ENCODE measurements at places on chromosomes 2 and 18.

GRCh38 chr2:217943446-217944321 is 59.1 kb downstream of the TNS1 start:
- DNase-seq: peak; percentile 41
- no peak overlapping the region for H3K27ac ChIP-seq
- H3K27me3 ChIP-seq: peaks cover 24% of the 10 kb centered on the region
- no peaks in the 10 kb centered on the region for H3K36me3 ChIP-seq

DNA sequence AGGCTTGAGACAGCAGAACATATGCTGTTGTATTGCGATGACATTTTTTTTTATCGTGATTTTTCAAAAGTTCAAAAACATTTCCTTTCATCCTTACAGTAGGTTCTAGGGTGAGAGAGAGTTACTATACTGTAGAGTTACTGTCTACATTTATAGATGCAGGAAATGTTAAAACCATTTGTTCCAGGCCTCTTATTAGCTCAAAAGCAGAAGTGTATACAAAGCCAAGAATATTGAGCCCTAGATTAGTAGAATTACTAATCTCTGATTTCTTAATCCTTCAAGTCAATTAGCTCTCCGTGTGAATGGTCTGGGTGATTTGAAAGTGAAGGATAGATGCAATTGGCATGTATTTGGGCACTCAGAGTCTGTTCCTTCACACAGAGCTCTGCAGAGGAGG is 73.1 kb downstream of the MAPRE2 start:
- no peak overlapping the region for H3K4me3 ChIP-seq
- no peak overlapping the region for H3K27ac ChIP-seq
- peaks cover 11% of the 10 kb centered on the region for H3K4me1 ChIP-seq
- no peak for DNase-seq
- H3K27me3 ChIP-seq: no peaks in the 10 kb centered on the region

- no peak overlapping the region for H3K27ac ChIP-seq
- H3K4me3 ChIP-seq: no peak overlapping the region
- no peaks in the 10 kb centered on the region for H3K4me1 ChIP-seq
Observed at GRCh38 chr18:31658670-31659575, 25.5 kb downstream of the B4GALT6 start.

DNA sequence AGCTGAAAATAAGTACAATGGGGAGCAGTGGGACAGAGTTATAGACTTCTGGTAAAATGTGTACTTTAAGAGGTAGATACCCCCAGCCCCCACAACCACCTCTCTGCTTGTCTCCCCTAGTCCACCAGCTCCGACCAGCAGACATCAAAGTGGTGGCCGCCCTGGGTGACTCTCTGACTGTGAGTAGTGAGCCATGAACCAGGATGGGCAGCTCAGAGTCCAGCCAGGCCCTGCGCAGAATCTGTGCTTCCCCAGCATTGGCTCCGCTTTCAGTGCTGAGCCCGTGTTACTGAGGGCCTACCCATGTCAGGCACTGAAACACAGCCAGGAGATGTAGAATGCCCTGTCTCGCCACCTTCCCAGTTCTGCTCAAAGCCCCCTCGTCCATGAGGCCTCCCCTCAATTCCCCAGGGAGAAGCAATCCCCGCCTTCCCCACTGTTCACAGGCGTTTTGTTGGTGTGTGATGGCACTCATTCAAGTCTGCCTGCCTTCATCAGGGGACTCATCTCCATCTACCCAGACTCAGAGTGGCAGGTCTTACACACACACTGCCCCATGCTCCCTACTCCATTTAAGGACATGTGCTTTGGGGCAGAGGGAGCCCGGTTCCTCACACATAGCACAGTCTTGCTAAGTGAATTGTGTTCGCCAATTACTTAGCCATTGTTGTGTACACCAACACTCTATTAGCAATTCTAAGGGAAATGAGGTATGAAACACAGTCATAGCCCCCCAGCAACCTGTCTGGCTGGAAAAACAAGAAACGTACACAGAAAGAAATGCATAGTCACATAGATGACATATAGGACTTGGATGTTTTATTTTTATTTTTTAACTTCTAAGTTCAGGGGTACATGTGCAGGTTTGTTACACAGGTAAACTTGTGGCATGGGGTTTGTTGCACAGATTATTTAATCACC is 122.6 kb downstream of the PLB1 start:
- H3K4me3 ChIP-seq: no peak overlapping the region
- peaks cover 2% of the 10 kb centered on the region for H3K27me3 ChIP-seq
- peaks cover 6% of the 10 kb centered on the region for H3K4me1 ChIP-seq

DNA sequence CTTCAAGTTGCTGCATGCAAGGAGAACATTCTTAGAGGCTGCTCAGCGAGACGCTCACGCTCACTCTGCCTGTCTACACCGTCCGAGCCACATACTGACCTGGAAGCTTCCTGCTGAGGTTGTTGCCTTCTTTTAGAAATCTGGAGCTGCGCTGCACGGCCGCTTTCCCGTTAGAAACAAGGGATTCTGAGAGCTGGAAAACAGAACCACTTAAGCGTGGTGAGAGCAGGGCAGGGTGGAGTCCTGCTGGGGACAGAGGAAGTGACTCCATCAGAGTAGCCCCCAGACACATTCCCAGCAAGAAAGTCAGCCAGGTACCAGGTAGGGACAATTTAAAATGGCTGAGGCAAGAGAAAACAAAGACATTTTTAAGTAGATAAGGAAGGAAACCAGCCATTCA is 135.2 kb downstream of the LAMA1 start:
- DNase-seq: no peak
- no peak overlapping the region for H3K27ac ChIP-seq
- H3K4me1 ChIP-seq: no peaks in the 10 kb centered on the region
- peaks cover 13% of the 10 kb centered on the region for H3K27me3 ChIP-seq

DNA sequence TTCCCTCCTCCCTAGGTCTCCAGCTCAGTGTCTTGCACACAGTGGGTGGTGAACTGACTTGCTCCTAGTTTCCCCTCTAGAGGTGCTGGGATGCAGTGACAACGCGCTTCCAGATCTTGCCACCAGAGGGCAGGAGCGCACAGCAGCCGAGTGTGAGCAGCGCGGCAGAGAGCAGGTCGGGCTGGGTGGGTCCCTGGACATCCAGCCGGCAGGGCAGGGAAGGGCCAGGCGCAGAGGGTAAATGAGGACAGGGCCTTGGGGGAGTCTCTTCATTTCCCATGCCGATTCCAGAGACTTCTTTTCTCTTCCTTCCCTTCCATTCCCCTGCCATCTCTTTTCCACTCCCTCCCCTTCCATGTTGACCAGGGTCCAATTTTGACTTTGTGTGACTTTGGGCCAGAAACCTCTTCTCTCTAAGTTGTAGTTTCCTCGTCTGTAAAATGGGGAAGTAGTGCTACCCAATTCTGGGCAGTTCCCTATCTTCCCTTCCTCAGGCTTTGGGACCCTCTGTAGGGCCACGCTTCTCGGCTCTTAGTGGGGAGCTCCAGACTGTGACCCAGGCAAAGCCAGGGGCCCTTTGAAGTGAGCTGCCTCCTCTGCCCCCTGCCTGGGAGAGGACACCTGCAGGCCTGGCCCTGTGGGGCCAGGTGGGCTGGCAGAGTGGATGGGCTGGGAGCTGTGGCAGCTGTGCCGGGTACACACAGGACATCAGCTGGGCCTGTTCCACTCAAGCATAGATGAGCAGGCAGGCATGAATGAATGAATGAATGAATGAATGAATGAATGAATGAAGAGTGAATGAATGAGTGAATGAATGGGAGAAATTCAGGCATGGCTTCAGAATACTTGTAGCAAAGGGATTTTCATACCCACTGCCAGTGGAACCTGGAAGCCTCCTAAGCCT is 43.3 kb upstream of the TAF1B start:
- H3K4me1 ChIP-seq: peaks cover 39% of the 10 kb centered on the region
- peak; percentile 89 for DNase-seq
- H3K27ac ChIP-seq: no peak overlapping the region

DNA sequence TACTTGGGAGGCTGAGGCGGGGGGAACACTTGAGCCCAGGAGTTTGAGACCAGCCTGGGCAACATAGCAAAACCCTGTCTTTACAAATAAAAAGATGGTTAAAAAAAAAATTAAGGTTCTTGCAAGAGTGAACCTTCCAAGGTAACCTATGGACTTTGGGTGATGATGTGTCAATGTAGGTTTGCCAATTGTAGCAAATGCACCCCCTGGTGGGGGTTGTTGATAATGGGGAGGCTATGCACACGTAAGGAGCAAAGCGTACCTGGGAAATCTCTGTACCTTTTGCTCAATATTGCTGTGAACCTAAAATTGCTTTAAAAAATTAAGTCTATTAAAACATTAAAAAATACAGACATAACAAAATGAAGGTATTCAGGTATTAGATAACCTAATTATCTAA is 70.4 kb downstream of the CWC22 start:
- H3K27ac ChIP-seq: no peak overlapping the region
- H3K36me3 ChIP-seq: no peaks in the 10 kb centered on the region
- DNase-seq: peak; percentile 73
- no peaks in the 10 kb centered on the region for H3K4me1 ChIP-seq
- H3K4me3 ChIP-seq: no peak overlapping the region

DNA sequence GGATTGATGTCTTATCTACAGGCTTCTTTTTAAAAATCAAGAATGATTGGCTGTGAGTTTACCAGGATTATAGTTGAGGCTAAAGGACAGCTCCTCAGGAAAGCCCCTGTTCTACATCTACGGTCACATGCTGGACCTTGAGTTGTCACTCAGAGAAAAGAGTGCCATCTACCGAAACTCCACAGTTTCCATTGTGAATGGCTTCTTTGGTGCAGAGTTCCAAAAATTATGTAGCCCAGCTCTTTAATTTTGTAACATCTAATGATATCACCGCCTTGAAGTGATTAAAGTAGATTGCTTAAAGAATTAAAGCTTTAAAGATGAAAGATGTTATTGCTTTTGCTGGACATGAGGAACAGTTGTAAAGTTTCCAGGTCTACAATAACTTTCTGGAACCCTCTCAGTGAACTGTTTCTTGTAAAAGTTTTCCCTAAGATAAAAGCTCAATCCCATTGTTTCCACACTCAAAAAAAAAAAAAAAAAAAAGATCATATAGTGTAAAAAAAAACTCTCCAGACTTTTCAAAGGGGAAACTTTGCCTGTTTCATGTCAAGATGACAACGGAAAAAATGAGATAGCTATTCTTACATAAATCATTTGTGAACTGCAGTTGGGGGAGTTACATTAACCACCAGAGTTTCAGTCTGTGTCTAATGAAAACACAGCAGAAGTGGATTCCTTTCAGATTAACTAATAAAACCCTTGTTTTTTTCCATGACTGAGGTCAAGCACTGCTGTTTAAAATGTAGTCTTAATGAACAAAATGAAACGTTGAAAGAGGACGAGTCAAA is 4.3 kb downstream of the COL3A1 start:
- no peak overlapping the region for H3K4me3 ChIP-seq
- H3K36me3 ChIP-seq: no peaks in the 10 kb centered on the region
- H3K27me3 ChIP-seq: no peaks in the 10 kb centered on the region
- no peak for DNase-seq
- no peak overlapping the region for H3K27ac ChIP-seq

DNA sequence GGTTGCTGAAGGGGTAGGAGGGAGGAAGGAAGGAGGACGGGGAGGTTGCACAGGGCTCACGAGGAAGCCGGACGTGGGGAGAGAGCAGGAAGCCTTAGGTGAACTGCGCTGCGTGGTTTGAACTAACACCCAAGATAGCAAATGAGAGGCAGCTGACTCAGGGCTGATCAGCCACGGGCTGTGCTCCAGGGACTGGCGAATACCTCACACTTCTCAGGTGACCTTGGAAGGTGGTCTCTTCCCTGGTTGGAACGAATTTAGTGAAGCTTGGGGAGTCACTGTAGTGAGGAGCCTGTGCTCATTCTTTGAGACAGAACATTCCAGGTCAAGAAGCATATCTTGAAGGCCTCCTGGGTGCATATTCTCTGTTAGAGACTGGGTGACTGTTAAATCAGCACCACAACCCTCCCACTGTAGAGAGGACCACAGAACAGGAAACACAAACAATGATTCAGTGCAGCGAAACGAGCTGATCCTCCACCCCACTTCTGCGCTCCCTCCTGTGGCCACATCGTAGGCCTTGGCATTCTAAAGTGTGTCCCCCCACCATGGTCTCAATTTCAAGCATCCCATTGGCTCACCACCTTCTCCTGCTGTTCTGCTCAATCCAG is 33.8 kb downstream of the TOGARAM2 start:
- no peak overlapping the region for H3K27ac ChIP-seq
- DNase-seq: peak; percentile 9
- peaks cover 3% of the 10 kb centered on the region for H3K4me1 ChIP-seq
- H3K4me3 ChIP-seq: no peak overlapping the region

DNA sequence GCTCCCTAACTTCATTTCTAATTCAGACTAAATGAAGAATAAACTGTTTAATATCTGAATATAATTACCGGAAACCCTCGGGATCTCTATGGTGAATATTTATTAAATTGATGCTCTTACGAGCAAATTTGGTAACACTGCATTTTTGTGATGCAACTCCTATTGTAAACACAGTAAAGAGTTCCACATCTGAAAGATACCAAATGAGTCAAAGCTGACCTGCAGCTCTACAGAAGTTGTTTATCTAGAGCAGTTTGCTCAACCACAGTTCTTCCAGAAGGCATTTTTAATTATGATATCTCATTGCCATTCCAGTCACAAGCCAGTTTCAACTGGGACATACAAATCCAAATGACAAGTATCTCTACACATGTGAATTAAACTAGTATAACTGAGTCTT is 129.7 kb downstream of the PKP4 start:
- no peak for DNase-seq
- no peak overlapping the region for H3K4me3 ChIP-seq
- H3K27ac ChIP-seq: no peak overlapping the region
- no peaks in the 10 kb centered on the region for H3K27me3 ChIP-seq
- H3K4me1 ChIP-seq: no peaks in the 10 kb centered on the region

GRCh38 chr2:94875064-94875819 is 4.0 kb downstream of the TEKT4 start:
- H3K4me1 ChIP-seq: no peaks in the 10 kb centered on the region
- H3K27ac ChIP-seq: no peak overlapping the region
- no peak overlapping the region for H3K4me3 ChIP-seq
- H3K27me3 ChIP-seq: no peaks in the 10 kb centered on the region
- no peak for DNase-seq

DNA sequence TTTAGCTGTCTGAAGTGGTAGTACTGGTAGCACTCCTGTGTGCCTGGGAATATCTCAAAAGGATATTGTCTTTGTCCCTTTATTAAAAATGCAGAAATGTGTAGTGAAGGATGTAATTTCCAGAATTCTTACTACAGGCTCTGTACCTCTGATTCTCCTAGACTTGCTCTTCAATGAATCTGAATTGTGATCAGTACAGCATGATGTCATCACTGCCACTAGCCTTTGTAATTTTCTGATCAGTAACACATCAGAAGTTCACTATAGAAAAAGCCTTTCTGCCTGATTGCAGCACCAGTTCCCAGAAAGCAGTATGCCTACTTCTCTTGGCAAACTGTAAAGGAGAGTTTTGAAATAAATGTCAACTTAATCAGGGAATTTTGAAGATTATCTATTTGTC is 29.2 kb upstream of the OTOF start:
- no peak for DNase-seq
- peaks cover 33% of the 10 kb centered on the region for H3K27me3 ChIP-seq
- no peak overlapping the region for H3K4me3 ChIP-seq
- H3K36me3 ChIP-seq: no peaks in the 10 kb centered on the region
- H3K27ac ChIP-seq: no peak overlapping the region
